ENCODE measurements at places on chromosomes 5 and 9.
A peak's percentile ranks its signal among the peaks of the same experiment; 100 is the strongest.

DNA sequence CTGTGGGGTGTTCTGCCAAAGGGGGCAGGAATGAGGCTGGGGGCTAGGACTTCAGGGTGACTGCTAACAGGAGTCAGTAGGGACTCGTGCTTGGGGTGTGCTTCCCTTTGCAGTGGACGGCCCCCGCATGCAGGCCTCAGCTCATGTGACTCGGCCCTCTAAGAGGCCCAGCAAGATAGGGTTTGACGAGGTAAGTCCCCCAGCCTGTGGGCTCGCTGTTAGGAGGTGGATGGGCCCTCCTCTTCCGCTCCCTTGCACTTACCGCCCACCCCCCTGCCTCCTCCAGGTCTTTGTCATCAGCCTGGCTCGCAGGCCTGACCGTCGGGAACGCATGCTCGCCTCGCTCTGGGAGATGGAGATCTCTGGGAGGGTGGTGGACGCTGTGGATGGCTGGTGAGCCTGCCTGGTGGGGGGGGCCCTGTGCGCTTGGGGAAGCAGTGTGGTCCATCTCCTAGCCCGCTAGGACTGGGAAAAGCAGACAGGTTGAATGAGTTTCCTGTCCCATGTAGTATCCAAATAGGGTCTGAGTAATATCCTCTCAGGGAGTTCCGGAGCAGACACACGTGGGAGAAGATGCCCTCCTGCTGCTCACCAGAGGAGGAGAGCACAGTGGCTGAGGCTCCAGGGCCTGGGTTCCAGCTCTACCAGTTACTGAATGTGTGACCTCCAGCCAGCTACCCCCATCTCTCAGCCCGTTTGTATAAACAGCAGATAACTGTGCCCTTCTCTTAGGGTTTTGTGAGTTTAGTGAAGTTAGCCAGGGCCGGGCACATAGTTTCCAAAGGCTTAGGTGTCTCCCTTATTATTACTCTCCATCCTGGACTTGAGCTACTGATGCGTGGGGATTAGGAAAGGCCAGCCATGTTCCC lies 8.2 kb downstream of the CERCAM start:
- DNase-seq, result no peak

GRCh38 chr9:35673132-35674024 lies at the start of gene CA9:
CA9 (plus strand) TSS chr9:35673928; CDS start chr9:35673960, 32 bp downstream.
- no peak for DNase-seq

DNA sequence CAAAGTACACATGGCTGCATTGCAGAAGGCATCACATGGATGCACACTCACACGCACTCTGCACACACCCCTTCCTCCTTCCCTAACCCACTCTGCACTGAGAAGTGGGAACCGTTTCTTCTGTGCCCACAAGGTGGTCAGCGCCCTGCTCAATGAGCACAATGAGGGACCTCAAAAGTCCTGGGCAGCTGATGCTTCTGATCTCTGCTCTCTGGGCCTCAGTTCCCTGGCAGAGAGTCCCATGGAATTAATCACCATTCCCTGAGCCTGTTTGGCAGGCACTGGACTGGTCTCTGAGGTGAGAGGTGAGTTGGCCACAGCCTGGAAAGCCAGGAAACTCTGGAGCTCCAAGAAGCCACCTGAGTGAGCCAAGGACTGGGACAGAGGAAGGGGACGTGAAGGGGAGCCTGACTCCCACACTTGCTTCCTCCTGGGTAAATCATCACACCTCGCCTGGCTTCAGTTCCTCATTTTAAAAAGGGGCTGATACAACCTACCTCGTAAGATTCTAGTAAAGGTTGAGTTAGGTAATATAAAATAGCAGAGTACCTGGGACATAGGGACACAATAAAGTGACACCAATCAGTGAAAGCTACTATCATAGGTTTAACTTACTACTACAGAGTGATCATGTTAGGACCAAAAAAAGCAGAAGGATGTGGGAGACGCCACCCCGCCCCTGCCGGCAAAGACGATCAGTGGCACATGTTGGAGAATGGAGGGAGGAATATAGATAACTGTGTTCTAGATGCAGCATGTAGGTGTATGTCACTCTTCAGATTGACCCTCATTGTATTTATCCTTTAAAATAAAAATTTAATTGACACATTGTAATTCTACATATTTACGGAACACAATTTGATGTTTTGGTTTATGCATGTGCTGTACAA lies 21.1 kb upstream of the IGFBPL1 start:
- DNase-seq, result no peak

- no peak for DNase-seq
Measured at GRCh38 chr5:85479849-85480248, 1095.2 kb upstream of the EDIL3 start.

GRCh38 chr5:151016700-151017099 lies 3.7 kb upstream of the GPX3 start:
- DNase-seq, result no peak

GRCh38 chr9:2570615-2571479 lies 50.7 kb upstream of the VLDLR start:
- no peak for DNase-seq

- DNase-seq, result no peak
Measured at GRCh38 chr5:94908889-94909480, 290.5 kb downstream of the SLF1 start.

GRCh38 chr9:127344368-127345000 lies 52.5 kb upstream of the SLC2A8 start:
- DNase-seq, result no peak

- no peak for DNase-seq
Measured at GRCh38 chr5:127723571-127723970, 20.4 kb downstream of the CCDC192 start.

DNA sequence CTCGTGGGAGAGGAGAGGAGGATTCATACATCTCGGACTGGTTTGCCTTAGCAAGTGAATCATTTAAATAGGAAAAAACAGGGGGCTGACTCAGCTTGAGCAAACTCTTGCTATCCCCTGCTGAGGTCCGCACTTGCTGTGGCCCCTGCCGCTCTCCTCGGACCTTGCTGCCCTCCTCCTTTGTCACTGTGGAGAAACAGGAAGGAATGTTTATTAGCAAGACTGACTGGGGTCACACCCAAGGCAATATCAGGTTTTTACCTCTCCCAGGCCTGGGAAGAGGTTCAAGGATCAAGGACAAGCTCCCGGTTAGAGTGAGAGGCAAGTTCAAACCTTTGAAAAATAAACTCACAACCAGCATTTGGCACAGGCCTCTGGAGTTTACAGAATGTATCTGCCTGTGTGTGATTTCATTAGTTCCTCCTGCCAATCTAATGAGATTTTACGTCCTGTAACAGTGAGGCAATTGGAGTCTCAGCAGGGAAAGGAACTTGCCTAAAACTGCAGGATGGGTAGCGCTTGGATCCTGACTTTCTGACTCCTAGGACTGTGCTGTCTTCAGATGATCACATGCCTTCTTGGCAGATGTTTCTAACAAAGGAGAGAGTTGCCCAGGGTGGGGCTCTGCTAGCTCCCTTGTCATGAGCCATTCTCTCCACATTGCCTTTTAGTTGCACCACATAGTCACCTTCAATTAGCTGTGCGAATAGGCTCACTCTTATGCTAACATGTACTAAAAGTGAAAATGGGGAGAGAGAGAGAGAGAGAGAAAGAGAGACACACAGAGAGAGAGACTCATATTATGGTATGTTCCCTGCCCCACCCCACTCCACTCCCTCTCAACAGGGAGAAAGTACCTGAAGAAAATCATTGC lies 108.6 kb upstream of the CDKN2B start:
- no peak for DNase-seq

DNA sequence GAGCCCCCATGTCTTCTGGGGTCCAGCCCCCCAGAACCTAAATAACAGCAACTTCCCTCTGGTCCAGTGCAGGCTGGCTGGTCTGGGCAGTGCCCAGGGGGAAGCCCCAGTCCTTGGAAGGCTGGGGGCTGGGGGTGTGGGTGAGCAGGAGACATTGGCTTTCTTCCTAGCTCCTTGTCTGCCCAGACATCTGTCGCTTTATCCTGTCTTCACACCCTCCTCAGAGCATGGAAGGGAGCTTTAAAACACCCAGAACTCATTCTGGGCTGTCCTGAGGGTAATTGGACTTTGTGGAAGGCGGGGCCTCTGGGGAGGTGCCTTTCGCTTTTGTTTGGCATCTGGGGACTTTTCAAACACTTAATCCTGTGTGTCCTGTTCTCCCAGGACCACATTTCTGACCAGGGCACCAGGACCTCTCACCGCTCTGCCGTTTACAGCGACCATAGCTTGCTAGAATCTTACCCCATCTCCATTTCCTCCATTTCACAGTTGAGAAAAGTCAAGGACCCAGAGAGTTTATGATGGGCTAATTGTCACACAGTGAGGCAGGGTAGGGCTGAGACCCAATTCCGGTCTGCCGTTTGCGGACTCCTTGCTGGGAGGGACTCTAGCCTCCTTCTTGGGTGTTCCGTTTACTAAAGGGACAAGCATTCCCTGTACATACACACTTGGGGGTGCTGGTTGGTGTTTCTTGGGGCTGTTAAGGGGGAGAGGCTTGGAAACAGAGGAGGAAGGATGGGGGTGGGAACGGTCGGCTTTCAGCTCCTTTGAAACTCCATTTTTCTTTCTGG lies 1.1 kb downstream of the GSN start:
- DNase-seq, result no peak

- peak; percentile 6 for DNase-seq
Measured at GRCh38 chr9:100437860-100438805, 11.2 kb downstream of the MSANTD3 start.

- DNase-seq, result no peak
Measured at GRCh38 chr9:84447305-84447704, 106.7 kb upstream of the SLC28A3 start.

GRCh38 chr9:114178756-114179450 lies 23.6 kb downstream of the COL27A1 start:
- no peak for DNase-seq

DNA sequence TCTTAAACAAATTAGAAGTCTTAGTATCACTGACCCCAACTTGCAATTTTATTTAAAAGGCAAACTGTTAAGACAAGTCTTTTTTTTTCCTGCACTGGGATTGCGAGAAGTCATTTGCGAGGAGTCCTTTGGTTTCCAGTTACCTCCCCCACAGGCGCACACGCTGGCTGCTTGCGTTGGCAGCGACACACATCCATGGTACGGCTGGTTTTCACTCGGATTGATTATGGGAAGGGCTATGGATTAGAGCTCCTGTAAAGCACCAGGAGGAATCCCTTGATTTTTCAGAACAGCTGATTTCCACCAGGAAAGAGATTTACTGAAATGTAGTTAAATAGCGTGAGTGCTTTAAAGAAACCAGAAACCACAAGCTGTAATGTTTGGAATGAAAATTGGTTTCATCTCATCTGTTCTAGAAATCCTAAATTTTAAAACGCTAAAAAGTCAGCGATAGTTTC lies 737 bp downstream of the SLC1A3 start:
- no peak for DNase-seq

GRCh38 chr5:123598028-123598689 lies 86.2 kb downstream of the CSNK1G3 start:
- DNase-seq, result no peak

DNA sequence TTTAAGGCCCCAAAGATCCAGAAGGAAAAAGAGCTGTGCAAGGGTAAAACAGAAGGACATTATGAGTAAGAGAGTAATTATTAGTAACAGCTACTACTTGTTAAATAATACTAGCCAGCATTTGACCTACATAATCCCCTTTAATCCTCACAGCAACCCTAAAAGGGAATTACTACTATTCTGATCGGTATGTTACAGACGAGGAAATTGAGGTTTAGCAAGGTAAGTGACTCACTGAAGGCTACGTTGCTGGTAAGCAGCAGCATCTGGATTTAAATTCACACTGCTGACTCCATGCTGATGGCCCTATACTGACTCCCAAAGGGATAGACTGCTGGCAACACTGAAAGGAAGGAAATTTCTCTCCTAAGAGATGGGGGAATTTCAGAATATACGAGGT lies 3.7 kb upstream of the FSD1L start:
- no peak for DNase-seq

GRCh38 chr5:126872561-126873354 lies 95.8 kb downstream of the LMNB1 start:
- no peak for DNase-seq

- no peak for DNase-seq
Measured at GRCh38 chr5:142545650-142546322, 140.1 kb downstream of the FGF1 start.

DNA sequence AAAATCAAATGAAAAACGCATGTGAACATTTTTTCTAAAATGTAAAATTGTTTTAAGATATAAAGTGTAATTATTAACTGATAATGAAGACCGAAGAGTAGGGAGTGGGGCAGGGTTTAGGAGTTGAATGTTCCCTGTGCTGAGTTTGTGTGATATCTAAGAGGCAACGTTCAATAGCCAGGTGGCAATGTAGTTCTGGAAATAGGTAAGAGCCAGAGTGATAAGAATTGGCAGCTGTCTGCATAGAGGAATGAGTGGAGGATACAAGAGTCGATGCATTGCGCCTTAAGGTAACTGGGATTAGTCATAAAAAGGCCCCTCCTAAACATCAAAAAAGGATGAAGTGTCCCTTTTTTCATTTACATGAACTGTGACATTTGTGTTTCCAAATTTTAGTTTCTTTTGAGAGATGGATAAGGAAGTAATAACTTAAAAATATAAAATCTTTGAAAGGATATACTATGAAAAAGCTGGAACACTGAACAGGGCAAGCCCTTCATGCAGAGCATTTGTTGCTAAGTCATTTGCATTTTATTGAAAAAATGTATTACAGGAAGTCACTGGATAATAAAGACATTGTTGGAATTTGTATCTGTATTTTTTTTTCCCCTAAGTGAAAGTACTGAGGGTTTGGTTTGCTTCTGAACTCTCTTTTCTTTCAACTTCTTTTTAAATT lies 659.3 kb downstream of the ACTL7B start:
- DNase-seq, result no peak

DNA sequence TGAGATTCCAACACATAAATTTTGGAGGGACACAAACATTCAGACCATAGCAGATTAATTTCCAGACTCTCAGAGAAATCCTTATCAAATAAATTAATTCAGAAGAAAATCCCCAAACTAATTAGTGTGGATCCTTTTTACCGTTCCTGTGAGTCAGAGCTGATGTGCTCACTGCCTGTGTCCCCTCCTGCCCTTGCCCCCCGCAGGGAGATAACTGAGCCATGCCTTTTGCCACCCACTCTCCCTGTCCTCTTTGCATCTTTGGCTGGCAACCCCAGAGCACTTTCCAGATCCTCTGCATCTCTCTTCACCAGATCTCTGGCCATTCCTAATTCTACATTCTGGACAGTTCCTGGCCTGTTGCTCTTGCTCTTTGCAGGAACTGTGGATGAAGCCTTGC lies 135.4 kb upstream of the MAP1B start:
- no peak for DNase-seq

DNA sequence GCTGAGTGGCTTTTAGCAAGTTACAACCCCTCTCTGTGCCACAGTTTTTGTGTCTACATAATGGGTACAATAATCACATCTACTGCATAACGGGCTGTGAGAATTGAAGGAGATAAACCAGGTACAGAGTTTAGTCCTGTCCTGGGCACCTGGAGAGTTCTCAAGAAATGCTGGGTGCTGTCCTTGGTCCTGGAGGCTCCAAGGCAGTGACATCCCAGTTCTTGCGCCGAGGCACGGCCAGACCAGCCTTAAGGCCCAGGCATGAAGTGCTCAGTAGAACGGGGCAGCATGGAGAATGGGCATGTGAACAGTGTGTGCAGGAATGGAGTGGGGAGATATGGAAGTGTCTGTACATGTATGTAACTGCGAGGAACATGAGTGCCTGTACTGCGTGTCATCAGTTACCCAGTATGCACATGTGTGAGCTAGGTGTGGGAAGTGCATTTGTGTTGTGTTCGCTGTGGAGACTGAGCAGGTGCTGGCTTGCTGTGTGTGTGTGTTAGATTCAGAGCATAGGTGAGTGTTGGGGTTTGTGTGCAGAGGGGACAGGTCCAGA lies 6.3 kb upstream of the UNC5A start:
- no peak for DNase-seq

GRCh38 chr9:107388890-107389289 lies 100.7 kb downstream of the KLF4 start:
- DNase-seq, result no peak

Data from stimulated activated CD8-positive, alpha-beta memory T cell treated with anti-CD3 and anti-CD28 coated beads, Interleukin-15, amount 100 ng/mL, for 48 hours (primary cell).